Midbrain (tissue), 1 donor: ENCODE measurements at places on chromosomes 3 and 15.

DNA sequence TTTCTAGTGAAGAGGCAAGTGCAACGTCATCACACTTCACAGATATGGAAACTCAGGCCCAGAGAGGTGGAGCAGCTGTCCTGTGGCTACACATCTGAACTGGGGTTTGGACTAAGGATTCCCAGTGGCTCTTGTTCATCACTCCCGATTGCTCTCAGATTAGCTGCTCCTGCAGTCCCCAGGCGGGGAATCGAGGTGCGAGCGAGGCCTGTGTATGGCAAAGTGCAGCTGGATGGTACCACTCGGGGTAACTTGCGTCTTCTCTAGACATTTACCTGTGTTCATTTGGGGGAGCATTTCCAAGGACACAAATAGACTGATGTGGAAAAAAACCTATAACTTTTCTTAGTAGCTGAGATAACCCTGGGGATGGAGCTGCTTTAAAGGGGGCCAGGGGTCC is 45.9 kb upstream of the TRPM1 start:
- DNase-seq: no peak

DNA sequence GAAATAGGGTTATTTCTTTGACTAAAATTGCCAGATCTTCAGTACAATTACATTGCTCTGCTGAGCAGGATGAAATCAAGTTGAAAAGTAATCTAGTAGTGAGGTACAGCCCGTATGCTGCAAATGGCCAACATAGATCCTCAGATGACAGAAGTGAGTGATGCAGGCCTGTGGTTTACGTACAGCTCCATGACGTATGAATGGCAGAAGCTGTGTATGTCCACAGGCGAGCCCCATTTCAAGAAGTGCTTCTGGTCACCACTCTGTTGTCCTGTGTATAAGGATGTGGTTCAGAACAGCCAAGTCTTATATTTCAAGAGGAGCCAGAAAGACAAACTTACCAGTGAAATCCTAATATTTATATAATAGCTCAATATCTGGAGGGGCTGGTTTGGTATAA is 9.2 kb downstream of the CD86 start:
- DNase-seq: no peak

DNA sequence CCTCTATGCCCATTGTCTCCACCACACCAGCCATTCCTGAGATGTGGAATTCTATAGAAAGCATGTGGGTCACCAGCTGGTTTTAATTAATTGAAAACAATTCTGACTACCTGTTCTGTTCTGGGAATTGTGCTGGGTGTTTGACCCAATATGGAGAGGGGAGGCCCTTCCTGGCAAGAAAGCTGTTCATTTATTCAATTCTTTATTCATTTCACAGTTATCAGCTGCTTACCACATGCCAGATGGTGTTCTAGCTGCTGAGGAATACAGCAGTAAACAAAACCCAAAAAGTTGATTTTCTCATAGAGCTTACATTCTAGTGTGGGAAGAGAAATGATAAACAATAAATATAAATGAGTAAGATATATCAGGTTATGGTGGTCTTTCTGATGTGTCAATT is 296.1 kb upstream of the RASGRP1 start:
- no peak for DNase-seq

GRCh38 chr15:25882466-25882865 is 19.3 kb upstream of the ATP10A start:
- no peak for DNase-seq

DNA sequence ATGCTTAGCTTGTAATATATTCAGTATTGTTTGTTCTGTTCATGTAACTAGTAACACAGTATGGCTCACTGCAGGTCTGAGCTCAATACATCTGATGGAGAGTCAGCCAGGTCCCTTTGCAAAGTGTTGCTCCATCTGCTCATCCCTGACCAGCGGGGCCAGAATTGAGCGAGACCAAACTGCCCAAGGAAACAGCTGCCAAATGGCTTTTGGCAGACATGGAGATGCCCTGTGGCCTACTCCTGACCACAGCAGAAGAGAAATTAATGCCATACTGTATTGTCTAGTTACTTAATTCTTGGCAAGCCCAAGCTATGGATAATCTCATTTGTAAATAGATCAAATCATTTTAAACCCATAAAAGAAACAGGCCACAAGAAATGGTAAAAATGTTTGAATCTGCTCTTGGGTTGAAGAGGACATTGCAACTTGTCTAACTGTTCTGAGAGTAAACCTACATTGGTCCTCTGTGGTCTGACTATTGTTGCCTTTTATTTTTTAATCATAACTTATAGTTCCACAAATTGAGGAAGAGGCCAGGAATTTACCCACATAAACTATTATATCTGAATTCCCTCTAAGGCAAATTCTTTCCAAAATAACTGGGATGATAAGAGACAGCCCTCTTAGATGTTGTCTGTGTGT is 209.5 kb downstream of the EBLN2 start:
- no peak for DNase-seq

- no peak for DNase-seq
These were observed 52.3 kb downstream of the ADAM10 start for GRCh38 chr15:58697220-58697619.

DNA sequence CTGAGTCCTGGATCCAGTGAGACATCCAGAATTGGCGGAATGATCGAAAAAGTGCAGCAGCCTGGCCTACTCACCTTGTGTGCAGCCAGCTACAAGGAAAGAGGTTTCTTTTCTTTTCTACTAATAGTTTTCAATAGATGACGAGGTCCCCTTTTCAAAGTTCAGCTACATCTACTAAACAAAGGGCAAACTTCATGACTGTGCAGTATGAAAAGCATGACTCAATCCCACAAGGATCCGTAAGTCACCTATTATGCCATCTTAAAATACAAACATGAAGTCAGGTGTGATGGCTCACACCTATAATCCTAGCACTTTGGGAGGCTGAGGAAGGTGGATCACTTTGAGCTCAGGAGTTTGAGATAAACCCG is 16.7 kb downstream of the MIX23 start:
- DNase-seq: no peak

GRCh38 chr3:46734773-46735172 is 17.1 kb upstream of the PRSS50 start:
- no peak for DNase-seq

DNA sequence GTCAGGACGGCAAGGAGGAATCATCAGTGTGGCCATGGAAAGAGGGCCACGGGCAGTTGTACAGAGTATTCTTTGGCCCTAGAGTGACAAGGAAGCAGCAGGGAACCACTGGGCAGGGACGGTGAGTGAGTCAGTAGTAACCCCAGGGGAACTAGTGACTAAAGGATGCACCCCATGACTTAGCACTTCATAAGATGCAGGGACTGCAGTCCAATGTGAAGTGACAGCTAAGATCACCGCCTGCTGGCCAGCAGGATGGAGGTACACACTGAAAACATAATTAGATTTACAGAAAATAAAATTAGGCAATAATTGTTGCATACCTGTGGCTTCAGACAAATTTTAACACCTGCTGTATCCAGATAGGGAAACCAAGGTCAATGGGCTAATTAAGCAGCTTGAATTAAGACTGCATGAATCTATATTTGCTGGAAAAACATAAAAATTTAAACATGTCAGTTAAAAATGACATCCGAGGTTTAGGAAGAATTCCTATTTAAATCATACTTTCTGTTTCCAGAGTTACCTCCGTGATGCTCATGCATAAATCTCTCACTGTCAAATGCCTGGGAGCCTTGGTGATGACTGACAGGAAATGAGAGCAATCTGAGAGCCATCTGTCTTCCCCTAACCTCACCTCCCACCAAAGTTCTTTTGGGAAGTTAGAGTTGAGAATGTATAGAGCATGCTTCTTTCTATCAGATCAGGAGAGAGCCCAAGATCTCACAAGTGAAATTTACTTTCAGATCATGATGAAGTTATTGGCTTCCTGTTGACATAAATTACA is 56.5 kb downstream of the DCLK3 start:
- no peak for DNase-seq

DNA sequence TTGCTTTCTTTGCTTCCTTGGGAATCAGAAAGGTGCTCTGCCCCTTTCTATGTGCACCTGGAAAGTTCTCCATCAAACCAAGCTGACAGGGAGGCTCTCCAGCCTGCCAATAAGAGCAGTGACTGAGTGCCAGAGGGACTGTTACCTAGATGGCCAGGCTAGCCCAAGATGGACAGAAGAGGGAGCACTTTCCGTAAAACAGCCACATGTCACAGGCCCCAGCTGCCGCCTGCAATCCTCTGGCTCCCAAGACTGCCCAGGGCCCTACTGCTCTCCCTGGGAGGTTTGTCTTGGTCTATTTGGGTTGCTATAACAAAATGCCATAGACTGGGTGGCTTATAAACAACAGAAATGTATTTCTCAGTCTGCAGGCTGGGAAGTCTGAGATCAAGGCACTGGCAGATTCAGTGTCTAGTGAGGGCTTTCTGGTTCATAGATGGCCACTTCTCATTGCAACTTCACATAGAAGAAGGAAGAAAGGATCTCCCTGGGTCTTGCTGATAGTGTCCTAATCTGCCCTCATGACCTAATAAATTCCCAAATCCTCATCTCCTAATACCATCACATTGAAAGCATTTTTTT is 72.3 kb downstream of the TAMM41 start:
- peak; percentile 60 for DNase-seq

DNA sequence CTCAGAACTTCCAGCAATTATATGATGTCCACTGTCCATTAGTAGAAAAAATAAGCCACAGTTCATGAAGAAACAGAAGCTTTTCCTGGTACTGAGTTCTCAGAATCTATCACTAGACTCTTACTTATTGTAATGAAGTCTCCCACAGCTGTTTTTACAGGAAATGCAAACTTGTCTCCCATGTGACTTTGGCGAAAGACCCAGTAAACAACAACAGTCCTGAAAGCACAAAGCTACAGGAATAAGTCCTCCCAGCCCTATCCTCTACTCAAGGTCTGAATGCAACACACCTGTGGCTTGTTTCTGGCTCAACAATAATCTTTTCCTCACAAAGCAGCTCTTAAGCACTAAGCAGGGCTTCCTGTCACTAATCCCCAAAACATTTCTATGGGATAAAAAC is 55.9 kb downstream of the EOMES start:
- DNase-seq: peak; percentile 13

DNA sequence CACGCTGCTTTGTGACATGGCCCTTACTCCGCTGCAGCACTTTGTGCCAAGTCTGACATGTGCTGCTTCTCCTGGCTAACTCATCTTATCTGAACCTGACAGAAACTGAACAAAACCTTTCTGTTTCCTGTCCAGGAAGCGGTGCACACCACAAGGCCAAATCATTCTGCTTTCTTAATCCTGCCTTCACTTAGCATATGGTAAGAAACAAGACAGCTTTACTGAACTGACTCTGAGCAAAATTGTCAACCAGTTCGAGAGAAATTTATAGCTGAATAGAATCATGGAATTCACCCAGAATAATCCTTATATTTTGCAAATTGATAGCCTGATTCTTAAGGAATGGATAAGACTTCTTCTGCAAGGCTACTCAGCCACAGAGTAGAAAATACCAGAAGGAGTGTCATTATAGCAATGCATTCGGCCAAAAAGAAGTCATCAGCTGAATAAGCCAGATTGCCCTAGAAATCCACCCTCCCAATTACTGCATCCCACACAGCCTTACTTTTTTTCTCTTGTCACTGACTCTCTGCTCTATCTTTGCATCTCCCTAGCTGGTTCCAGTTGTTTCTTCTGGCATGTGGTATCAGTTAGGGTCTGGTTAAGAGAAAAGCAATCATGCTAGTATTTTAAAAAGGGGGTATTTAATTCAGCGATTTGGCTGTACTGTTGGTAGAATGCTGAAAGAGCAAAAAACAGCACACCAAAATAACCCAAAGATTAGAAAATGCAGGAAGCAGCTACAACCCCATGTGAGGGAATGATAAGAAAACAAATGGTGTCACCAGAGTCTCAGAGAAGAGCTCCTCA is 41.6 kb upstream of the STRIT1 start:
- DNase-seq: no peak

DNA sequence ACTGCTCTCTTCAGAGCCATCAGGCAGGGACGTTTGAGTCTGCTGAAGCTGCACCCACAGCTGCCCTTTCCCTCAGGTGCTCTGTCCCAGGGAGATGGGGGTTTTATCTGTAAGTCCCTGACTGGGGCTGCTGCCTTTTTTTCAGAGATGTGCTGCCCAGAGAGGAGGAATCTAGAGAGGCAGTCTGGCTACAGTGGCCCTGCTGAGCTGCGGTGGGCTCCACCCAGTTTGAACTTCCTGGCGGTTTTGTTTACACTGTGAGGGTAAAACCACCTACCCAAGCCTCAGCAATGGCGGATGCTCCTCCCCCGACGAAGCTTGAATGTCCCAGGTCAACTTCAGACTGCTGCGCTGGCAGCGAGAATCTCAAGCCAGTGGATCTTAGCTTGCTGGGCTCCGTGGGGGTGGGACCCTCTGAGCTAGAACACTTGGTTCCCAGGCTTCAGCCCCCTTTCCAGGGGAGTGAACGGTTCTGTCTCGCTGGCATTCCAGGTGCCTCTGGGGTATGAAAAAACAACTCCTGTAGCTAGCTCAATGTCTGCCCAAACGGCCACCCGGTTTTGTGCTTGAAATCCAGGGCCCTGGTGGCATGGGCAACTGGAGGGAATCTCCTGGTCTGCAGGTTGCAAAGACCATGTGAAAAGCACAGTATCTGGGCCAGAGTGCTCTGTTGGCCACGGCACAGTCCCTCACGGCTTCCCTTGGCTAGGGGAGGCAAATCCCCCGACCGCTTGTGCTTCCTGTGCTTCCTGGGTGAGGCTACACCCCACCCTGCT is 21.1 kb upstream of the ST6GAL1 start:
- no peak for DNase-seq

DNA sequence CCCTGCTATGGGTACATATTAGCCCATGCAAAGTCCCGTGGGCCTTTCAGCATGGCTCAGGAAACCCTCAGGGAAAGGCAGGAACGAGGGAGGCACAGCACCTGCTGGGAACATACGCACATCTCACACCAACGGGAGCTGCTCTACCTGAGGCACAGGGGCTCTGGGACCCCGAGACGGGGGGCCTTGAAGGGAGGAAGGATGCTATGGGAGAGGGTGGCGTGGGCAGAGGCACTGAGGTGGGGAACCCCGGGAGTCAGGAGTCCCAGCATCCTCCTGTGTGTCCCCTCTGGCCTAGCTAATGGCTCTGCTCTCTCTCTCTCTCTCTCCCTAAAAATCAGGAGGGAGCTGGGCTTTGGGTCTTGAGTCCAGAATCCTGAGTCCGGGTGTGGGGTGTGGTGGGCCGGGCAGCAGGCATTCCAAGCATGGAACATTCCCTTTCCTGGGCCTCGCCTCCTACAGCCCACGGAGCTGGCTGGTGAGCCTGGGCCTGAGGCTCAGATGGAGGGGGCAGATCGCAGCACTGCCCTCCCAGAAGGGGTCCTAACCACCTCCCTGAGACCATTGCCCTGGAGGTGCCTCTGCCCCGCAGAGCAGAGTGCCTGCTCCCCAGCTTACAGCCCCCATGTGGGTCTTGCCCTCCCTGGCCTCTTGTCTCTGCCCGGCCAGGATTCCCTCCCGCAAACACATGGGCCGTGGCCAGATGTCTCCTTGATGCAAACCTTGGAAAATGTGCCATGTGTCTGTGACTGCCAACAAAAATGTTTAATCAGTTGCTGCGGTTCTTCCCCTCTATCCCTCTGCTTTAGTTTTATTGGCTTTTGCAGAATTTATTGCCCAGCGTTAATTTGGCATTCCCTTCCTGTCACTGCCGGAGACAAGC is 101.6 kb downstream of the TMEM266 start:
- DNase-seq: no peak

GRCh38 chr15:80188251-80188650 is 35.5 kb downstream of the FAH start:
- DNase-seq: no peak
